Stimulated activated CD4-positive, alpha-beta T cell treated with anti-CD3 and anti-CD28 coated beads, Interleukin-4, amount 100 ng/mL, for 48 hours (primary cell): ENCODE measurements at places on chromosomes 11 and 22.

GRCh38 chr11:69310934-69311766, 17.2 kb downstream of the MYEOV start:
- DNase-seq = no peak

GRCh38 chr22:44737406-44738346, 14.7 kb upstream of the ARHGAP8 start:
- no peak for DNase-seq

GRCh38 chr22:47189056-47189916, 426.8 kb downstream of the TBC1D22A start:
- no peak for DNase-seq

DNA sequence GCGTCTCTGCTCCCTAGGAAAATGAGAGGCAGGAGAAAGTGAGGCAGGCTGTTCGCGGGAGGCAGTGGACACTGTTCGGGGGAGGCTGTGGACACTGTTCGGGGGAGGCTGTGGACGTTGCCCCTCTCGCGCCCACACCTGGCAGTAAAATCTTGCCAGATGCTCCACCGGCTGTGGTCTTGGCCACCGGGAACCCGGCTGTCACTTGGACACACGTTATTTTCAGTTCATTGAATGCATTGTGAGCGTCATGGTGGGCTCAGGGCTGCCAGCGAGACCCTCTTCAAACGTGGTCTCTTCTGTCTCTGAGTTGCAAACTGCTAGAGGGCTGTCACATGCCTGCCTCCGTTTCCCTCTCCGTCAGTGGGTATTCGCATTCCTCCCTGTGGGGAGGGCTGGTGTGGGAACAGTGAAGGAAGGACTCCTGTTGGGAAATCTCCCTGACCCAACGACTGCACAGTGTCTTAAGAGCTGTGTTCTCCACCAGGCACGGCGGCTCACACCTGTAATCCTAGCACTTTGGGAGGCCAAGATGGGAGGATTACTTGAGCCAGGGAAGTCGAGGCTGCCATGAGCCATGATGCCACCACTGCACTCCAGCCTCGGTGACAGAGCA, 1.4 kb downstream of the PRR5 start:
- no peak for DNase-seq

DNA sequence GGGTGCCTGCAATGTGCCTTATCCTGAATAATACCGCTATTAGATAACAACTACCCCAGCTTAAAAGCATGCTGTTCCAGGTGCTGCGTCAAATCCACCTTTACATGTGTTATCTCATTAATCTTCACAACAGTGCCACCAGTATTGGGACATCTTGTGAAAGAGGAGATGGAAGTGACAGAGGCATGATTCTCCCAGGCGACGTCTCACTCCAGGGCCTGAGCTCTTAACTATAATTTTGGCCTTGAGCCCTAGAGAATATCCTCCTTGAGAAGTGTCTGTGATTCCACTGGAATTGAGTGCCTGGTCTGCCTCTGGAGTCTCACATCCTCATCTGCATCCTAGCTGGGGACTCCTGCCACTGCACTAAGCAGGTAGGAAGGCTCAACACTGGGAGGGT, 43.8 kb downstream of the RPL27A start:
- no peak for DNase-seq

DNA sequence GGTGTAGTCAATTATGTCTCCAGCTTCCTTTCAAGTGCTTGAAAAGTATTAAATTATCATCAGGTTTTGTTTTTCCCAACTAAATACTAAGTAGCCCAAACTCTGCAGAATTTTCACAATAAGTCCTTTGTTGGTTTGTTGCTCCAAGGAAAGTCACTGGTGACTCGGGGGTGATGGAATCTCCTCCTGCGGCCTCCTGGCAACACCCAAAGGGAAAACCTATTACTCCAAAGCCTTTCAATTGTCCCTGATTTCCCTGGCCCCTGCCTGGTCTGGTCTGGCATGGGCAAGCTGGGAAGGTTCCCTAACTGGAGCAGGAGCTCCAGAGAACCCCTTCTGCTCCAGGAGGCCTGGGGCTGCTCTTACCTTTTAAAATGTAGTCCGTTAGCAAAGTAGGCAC, 47.9 kb downstream of the FEZ1 start:
- no peak for DNase-seq

GRCh38 chr22:30830907-30831306, 136.2 kb downstream of the OSBP2 start:
- no peak for DNase-seq

DNA sequence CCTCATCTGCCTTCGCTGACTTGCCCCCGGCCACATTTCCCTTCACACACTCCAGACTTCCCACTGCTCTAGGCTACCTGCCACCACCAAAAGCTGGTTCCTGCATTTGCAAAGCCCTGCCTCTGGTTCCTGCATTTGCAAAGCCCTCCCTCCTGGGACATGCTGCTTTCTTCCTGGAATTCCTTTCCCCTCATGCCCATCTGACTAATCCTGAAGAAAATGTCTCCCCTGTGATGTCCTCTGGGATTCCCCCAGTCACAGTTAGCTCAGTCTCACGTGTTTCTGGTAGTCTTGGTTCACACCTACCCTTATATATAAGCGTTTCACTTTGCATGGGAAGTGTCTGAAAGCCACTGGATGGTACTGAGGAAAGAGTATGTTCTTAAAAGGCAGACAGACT, 206.9 kb downstream of the DBX1 start:
- no peak for DNase-seq

DNA sequence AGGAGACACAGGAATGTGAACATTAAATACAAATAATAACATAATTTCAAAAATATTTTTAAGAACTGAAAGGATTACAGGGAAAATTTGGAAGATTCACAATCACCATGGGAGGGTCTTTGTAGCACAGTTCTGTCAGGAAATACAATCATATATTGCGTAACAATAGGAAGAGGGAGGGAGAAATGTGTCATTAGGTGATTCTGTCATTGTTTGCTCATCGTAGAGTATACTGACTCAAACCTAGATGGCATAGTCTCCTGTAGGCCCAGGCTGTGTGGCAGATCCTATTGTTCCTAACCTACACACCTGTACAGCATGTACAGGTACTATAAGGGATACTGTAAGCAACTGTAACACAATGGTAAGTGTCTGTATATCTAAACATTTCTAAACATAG, 330.4 kb downstream of the BRD1 start:
- no peak for DNase-seq

DNA sequence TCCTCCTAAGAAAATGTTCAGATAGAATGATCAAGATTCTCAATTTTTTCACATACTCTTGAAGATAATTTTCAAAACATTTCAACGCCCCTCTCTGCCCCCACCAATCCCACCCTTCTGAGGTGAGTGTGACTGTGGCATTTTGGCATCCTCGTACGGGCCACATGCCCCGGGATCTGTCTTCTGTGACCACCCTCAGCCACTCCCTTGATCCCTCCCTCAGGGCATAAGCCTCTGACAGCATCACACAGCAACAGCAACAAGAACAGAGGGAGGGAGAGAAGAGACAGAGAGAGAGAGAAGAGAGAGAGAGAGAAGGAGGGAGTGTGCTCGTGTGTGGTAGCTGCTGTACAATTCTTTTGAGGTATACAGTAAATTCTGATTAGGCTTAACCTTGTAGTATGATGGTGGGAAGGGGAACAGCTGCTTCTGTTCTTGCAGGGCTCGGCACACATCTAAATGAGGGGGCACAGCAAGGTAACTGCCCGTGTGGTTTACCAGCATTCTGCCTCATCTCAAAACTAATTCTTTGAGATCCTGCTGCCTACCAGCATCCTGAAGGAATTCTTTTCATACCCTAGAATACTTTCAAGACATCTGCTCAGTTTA, 21.4 kb downstream of the SCUBE2 start:
- DNase-seq = no peak

GRCh38 chr11:129280027-129280811, 88.1 kb upstream of the ARHGAP32 start:
- DNase-seq = no peak

DNA sequence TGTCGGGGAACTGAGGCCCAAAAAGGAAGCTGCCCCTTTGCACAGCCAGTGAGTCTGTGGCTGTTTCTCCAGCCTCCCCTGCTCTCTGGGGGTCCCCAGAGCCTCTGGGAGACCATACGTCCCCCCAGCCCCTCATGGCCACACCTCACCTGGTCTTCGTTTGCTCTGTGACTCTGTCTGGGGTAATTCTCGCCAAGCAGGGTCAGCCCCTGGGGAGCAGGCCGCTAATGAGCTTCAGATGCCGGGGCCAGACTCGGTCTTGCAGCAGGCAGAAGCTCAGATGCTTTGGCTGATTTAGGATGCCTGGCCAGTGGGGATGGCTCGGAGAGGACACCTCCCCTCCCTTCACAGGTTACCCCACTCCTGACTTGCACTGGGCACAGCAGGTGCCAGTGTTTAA, 24.1 kb upstream of the WNT11 start:
- DNase-seq = no peak

DNA sequence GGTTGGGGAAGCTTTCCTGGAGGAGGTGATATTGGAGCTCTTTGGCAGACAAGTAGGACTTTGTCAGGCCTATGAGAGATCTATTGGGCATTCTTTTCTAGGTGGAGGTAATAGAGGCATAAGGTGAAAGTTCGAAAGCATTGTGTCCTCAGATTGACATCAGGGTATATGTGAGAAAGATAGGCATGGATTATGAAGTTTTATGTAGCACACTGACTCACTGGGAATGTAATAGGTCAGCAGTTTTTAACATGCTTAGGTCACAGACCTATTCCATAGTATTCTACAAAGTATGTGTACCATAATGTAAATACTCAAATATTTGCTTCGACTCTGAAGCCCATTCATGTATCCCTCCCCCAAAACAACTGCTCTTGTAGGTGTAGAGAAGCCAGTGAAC, 11.8 kb downstream of the HIKESHI start:
- DNase-seq = no peak

DNA sequence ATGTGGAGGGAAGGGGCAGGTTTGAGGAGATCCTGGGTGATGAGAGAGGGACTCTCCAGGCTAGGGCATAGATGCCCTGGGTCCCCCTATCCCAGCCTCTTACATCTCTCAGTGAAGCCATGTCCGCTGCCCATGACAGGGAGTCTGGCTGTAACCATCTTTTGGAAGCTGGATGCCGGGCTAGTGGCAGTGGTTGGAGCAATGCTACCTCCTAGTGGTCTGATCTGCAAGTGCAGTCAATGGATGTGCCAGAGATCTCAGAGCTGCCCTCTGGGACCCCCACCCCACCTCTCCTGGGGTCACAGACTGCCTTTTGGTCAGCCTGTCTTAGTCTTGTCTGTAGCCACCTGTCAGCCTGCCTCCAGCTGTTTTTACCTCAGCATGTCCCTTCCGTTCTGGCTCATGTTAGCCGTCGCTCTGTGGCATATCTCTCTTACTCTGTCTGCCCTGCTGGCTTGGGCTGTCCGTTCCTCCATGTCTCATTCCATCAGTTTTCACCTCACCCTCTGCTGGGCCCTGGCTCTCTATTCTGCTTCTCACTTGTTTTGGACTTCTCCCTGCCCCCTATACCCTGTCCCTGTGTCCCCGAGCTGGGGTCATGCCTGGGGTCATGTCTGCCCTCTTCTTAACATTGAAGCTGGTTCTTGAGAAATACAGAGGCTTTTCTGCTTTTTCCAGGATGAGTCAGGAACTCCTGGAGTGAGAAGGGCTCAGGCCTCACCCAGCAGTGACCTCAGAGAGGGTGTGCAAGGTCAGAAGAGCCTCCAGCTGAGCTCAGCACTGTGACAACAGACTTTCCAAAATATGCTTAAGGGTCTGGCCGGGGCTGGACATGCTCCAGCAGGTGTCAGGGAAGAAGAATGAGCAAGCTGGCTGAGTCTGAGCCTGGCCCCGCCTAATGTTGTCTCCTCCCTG, 52.0 kb upstream of the THY1 start:
- DNase-seq = peak; percentile 38
